Progenitor cell of endocrine pancreas (in vitro differentiated cells): ENCODE measurements at places on chromosomes 1 and 21. TPM values are rescaled to one million over a fixed set of nuclear protein-coding genes. Genes with fewer than 3 reads are reported as not detected.

GRCh38 chr1:193083365-193084088 is 21.7 kb downstream of the GLRX2 start:
- DNase-seq, result no peak

GRCh38 chr1:243708210-243708609 is 141.8 kb downstream of the AKT3 start:
- DNase-seq, result no peak

Gene FNDC10
- total RNA-seq, result 2.7 and 4.2 TPM in 2 replicates

GRCh38 chr1:78712467-78713051 is 62.9 kb downstream of the IFI44 start:
- no peak for DNase-seq

- DNase-seq, result no peak
Observed at GRCh38 chr1:229893762-229894444, 173.1 kb upstream of the GALNT2 start.

DNA sequence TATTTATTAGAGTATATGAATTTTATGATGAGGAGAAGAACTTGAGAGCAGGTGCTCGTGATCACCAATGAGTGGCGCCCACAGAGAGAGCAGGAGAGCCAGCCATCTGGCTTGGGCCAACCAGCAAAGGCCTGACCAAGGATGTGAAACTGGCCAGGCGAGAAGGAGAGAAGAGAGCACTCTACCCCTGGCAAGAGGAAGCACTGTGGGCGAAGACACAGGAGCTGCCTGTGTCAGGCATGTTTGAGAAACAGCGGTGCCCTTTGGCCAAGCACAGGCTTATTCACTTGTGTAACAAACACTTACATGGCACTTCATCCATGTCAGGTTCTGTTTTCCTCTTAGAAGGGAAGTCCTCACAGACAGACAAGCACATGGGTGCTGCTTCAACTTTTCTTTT is 4.2 kb upstream of the SIPA1L2 start:
- no peak for DNase-seq

DNA sequence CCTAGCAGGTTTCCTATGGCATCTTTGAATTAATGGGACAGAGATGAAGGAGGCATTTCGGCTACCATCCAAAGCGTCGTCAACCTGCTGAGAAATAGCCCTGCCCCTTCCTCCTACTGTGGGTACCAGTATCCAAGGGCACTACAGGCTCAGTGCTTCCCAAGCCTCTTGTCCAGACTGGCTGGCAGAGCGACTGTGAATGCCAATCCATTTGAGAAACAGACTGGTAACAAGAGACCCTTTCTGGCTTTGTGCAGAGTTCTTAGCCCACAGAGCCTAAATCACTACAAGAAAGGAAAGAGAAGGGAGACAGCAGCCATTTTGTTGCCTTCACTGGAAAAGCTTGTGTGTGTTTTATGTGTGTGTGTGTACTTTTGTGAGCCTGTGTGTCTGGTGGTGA is 115.5 kb downstream of the HMGB4 start:
- no peak for DNase-seq

DNA sequence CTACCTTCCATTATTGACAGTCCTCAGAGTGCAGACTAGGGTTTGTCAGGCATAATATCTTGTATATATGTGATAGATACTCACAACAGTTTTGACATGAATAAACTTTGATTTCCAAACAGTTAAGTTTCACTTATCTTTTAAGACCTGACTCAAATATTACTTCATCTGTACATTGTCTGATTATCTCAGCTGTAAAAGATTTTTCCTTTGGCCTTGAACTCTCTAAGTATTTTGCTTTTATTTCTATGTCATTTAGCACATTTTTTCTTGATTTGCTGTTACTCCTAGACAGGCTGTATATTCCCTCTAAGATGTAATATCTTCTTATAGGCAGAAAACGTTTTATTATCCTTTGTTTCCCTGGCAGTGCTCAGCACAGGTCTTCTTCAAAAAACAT is 65.6 kb upstream of the DMRTA2 start:
- no peak for DNase-seq

Gene LYPD8
- total RNA-seq, result not detected in 2 replicates

- DNase-seq, result no peak
Observed at GRCh38 chr1:226201029-226201593, 14.6 kb upstream of the ACBD3 start.
